Placental pericyte (primary cell): ENCODE measurements at places on chromosomes 12 and 14. TPM values are rescaled to one million over a fixed set of nuclear protein-coding genes. Genes with fewer than 3 reads are reported as not detected.

The PRH2 gene
- 0.29 TPM in 1 of 2 replicates, not detected in the other for total RNA-seq

The MDM1 gene
- 9.6 and 16.3 TPM in 2 replicates for total RNA-seq

The TAS2R14 gene
- 3.3 and 4.4 TPM in 2 replicates for total RNA-seq

The CLEC14A gene
- under 0.01 and 0.29 TPM in 2 replicates for total RNA-seq

The OR6C2 gene
- total RNA-seq, result not detected in 2 replicates

The TMEM30B gene
- not detected in 2 replicates for total RNA-seq

The DBX2 gene
- total RNA-seq, result not detected in 2 replicates

The FITM1 gene
- total RNA-seq, result 0.44 TPM in 1 of 2 replicates, not detected in the other
